ENCODE measurements at places on chromosomes 16 and 17.

DNA sequence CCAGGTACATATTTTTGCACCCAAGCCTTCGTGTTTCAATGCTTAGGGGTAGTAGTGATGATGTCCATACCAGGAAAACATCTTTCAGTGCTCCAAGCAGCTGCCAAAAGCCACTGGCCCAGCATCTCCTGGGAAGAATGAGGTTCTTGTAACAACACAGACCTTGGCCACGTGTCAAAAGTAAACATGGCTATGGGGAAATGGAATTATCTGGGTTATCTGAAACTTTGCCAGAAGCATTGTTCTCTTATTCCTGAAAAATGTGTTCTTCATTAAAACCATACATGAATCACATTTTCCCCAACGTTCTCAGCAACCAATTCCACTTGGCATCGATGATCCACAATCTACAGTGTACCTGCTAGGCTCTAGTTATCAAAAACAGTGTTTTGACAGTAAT lies 524.2 kb upstream of the EEF2KMT start:
- no peak for DNase-seq

DNA sequence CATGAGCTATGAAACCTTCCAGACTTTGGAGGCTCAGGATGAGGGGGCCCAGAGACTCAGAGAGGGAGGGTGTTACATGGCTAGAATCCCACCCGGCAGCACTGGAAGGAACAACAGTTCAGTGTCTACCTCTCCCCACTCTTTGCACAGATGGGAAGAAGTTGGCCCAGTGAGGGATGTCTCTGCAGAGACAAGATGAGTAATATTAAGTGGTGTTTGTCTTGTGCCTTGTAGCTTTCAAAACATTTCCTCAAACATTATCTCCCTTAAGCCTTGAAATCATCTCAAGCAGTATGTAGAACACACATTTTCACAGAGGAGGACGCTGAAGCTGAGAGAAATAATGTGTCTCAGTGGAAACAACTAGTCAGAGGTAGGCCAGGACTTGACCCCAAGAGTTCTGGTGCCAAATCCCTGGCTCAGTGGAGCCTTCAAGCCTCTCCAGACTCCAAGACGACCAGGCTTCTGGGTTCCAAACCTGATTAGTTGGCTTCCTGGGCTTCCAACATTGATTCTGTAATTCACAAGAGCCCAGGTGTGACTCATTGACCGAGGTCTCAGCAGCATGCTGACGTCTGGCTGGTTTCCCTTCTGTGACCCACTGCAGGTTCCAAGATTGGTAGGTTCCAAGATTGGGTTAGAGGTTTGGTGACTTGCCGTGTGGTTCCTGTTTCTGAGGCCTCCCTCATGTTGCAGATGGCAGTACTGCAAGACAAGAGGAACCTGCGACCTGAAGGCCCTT lies 7.4 kb downstream of the RNF112 start:
- no peak for DNase-seq

DNA sequence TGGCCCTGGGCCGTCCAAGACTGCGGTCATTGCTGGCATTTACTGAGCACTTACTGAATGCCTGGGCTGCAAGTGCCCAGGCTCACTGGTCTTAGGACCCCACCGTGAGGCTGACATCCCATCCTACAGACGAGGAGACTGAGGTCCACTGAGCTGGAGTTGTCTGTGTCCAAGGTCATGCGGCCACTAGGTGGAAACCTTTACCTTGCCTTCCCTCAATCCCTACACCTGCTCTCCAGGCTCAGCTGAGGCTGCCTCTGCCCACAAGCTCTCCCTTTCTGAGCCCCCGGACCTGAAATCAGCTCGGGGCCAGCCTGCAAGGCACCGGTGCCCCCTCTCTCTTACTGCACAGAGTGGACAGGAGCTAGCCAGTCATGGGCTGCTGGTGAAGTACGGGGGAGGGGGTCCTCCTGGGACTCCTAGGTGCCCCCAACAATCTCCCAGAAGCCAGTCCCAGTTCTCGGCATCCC lies 1.5 kb downstream of the CASKIN1 start:
- DNase-seq = no peak

GRCh38 chr16:3007957-3008689 lies 4.6 kb upstream of the CLDN9 start:
- no peak for DNase-seq

DNA sequence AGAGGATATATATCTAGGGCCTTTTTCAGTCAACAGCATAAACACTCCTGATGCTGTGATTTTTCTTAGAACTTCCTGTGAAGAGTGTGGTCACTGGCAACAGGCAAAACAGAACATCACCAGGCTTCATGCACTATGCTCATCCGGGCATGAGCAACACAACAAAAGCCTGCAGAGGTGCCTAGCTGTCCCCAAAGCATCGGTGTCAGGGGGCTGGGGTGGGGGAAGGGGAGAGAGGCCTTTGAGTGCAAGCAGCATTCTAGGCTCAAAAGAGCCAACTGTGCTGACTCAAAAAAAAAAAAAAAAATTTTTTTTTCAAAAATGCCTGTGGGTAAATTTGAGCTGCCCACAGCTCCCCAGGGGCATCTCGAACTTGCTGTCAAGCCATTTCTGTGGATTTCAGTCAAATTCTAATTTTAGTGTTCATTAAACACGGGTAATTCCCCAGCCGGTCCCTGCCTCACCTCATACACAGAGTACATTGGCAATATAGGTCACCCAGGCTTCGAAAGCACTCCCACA lies 194.6 kb upstream of the DYNLRB2 start:
- no peak for DNase-seq

DNA sequence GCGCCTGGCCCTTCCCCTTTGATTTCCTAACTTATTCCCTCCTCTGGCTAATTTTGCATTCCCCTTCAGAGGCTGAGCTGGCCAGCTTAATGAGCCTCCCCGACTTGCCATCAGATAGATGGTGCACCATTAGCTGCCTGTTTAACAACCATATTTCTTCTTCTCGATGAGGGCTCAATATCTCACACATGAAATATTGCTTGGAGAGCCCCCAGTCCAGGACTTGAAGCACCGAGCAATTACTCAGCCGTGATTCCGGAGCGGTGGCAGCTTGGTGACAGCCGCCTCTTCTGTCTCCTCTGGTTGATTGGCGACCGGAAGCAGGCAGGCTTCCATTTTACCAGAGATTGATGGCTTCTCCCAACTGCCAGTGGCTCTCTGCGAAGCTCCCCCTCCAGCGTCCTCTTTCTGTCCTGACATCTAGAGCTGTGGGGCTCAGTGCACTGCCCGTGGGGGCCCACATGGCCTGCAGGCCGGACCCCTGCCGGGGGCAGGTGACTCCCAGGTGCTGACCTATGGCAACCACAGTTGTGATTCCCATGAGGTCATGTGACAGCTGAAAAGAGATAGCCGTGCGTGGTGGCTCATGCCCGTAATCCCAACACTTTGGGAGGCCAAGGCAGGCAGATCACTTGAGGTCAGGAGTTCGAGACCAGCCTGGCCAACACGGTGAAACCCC lies 133.7 kb upstream of the SEC14L1 start:
- no peak for DNase-seq

DNA sequence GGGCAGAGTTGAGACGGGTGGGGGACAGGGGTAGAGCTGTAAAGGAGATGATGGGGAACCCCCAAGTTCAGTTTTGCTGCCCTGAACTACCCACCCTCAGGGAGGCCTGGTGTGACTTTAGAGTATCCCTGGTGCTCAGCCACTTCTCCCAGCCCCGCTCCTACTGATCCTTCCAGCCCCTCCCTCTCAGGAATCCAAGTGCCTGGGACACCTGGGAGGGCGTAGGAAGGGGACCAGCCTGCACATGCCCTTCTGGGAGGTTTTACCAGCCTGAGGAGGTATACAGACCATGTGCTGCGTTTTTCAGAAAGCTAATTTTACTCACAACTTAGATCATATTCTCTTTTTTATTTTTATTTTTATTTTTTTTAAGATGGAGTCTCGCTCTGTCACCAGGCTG lies 4.1 kb downstream of the ST6GALNAC2 start:
- DNase-seq = no peak

All from glomerular endothelial cell (primary cell).